ENCODE measurements at places on chromosomes 16 and 17.

GRCh38 chr17:47729476-47729875 lies 3.6 kb upstream of the TBX21 start:
- no peak for DNase-seq

- DNase-seq = no peak
These were observed 6.6 kb upstream of the PDP2 start for GRCh38 chr16:66873685-66874055.

DNA sequence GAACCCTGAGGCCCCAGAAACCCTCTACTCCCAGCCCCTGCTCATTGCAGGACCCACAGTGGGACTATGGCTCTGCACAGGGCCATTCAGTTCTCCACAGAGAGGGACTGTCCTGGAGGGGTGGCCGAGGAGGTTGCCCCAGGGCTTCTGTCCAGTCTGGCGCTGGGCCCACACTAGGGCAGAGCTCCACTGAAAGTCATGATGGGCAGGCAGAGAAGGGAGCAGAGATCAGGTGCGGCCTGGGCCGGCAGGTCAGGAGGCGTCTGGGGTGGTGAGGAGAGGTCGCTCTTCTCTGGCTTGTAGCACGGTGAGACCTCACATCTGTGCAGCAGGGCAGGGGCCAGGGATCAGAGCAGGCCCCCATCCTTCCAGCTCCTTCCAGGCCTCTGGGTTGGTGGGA lies 13.0 kb upstream of the PIK3R6 start:
- DNase-seq = no peak

- no peak for DNase-seq
These were observed 4.7 kb downstream of the SLC12A3 start for GRCh38 chr16:56869513-56870275.

- DNase-seq = no peak
These were observed 82.4 kb downstream of the KCNJ2 start for GRCh38 chr17:70251706-70252105.

- DNase-seq = no peak
These were observed 131.2 kb upstream of the FAM20A start for GRCh38 chr17:68732301-68732749.

- peak; percentile 80 for DNase-seq
These were observed 265.5 kb downstream of the PARN start for GRCh38 chr16:14364386-14365199.

DNA sequence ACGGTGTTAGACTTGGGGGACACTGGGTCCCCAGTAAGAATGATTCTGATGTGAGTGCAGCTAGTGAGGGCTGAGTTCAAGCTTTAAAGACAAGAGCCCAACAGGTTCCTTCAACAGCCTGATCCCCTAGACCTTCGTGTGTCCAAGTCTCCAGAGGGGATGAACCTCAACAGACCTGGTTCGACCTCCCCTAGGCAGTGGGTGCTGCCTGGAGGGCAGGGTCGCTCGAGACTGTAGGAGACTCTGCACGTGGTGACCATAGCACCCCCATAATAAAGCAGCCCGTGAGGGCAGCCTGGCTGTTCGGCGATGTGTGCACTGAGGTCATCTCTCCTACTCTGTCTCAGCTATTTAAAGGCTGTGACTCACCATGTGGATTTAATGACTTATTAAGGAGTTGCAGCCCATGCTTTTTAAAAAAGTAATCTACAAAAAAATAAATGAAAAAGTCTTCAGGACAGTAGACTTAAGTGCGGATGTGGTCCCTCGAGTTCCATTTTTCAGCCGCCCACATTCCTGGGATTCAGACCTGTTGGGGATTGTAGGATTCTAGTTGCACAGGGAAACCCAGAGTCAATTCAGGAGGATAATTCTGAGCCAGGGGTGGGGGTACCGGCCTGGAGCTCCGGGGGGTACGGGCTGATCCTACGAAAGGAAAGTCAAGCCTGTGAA lies 23.4 kb upstream of the METRNL start:
- DNase-seq = no peak

DNA sequence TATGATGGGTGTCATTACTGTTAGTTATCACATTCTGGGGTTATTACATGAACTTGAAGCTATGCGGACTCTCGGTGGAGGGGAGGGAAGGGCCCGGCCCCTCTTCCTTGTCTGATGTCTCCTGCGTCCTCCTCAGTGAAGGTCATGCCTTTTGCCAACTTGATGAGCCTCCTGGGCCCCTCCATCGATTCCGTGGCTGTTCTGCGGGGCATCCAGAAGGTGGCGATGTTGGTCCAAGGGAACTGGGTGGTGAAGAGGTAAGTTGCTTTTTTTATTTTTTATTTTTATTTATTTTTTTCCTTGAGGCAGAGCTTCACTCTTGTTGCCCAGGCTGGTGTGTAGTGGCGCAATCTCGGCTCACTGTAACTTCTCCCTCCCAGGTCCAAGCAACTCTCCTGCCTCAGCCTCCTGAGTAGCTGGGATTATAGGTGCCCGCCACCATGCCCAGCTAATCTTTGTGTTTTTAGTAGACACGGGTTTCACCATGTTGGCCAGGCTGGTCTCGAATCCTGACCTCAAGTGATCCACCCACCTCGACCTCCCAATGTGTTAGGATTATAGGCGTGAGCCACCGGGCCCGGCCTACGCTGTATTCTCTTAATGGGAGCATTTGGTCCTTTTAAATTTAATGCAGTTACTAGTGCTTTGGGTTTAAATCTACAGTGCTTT lies 21.6 kb downstream of the POLR3E start:
- DNase-seq = no peak

- DNase-seq = no peak
These were observed 88.4 kb upstream of the CDH5 start for GRCh38 chr16:66278111-66278531.

GRCh38 chr16:10895053-10895946 lies 18.3 kb downstream of the CIITA start:
- DNase-seq = no peak

- DNase-seq = no peak
These were observed 725 bp upstream of the ARL5C start for GRCh38 chr17:39166437-39167335.

- DNase-seq = no peak
These were observed 341 bp downstream of the PCYT2 start for GRCh38 chr17:81910840-81911276.

DNA sequence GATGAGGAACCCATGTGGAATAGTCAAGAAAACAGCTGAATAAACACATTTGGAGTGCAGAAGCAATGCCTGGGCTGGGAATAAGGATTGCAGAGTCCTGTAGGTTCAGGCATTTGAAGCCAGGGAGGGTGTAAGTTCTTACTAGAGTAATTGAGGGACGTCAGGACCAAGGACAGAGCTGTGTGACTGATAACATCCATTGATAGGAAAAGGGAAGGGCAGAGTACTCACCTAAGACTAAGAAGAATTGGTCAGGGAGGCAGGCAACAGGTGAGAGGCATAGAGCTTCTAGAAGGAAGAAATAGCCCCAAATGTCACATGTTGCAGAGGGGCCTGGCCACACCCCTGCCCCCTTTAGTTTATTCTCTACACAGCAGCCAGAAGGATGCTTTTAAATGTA lies 79.8 kb upstream of the TMEM132E start:
- DNase-seq = no peak

- DNase-seq = peak; percentile 58
These were observed 11.7 kb downstream of the ANKRD11 start for GRCh38 chr16:89478576-89479221.

DNA sequence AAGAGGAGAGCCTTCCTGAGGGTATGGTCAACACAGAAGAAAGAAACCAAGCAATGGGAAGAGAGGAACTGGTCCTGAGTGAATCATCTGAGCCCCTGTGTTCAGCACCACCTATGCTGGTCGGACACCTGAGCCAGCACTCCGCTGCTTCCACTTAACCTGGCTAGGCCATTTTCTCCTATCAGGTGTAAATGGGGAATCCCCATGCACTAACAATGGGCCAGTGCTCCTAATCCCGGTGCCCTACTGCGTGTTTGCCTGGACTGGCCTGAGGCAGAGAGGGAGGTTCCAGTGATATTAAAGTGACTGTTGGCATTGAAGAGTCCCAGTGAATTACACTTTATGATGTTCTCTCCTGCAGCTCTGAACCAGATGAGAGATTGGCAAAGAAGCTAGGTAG lies 34.4 kb upstream of the XYLT2 start:
- DNase-seq = no peak

DNA sequence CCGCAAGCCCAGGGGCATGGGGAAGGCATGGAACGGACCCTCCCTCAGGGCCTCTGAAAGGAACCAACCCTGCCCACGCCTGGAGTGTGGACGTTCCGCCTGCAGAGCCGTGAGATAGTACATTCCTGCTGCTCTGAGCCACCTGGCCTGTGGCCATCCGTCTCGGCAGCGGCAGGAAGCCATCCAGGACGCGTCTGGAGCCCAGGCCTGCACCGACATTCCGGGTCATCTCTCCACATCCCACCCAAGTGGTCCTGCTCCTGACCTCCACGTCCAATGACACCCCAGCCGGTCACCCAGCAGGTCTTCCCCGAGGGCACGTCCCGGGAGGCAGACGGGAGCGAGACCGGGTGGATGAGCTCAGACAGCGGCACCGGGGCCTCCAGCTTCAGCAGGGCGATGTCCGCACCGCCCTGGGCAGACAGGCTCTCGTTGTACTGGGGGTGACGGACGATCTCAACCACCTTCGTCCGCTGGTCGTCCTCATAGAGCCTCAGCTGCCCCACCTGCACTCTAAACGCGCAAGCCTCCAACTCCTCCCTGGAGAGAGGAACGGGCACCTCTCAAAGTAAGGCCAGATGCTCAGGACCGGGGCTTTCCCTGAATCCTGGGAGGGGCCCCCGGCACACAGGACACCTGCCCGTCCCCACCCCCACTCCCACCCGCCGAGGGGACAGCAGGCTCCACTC lies 21.3 kb upstream of the UBE2I start:
- DNase-seq = no peak

DNA sequence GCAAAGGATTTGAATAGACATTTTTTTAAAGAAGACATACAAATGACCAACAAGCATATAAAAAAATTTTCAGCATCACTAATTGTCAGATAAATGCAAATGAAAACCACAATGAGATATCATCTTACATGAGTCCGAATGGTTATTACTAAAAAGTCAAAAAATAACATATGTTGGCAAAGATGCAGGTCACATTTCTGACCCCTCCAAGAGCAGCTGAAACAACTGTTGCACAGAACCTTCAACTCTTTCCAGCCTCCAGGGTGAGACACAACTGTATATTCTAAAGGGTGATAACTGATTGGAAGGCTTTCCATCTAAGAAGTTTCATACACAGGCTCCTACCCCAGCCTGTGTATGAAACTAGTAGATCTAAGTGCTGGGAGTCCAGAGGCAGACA lies 51.9 kb downstream of the SLFN5 start:
- DNase-seq = no peak

DNA sequence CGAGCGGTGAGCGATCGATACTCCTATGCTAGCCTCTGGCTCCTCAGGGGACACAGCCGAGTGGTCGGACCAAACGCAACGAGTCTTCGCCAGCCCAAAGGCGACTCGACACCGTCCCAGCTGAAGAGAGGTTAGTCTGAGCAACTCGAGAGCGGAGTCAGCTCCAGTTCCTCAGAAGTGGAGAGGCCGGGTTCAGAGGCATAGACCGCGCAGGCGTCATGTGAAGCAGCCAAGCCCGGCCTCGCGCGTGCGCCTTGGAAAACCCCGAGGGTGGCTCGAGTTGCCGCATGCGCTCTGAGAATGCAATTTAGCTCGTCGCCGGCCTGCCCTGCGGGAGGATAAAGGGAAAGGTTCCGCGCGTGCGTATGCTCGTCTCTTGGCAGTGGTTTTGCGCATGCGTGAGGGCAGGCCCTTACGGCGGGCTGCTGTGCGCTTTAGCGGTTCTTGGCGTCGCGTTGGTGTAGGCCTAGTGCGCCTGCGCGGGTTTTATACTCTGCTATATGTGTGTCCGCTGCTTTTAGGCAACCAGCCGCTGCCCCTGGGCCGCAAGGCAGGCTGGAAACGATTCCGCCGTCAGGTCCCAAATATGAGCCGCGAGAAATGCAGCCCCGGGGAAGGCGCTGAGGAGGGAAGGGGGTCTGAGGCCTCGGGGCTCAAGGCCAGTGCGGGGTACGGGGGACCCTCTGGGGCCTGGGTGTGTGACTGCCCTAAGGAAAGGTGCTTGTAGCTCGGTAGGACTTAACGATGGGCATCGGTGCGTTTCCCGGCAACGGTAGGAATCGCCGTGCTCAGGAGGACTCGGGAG lies at the start of gene KDM8:
KDM8 (plus strand) TSS at position 20 of the 805 bp plus-strand sequence. CDS start 6,598 bp downstream, outside the sequence.
- DNase-seq = peak; percentile 95

GRCh38 chr17:5975661-5976060 lies 94.5 kb upstream of the WSCD1 start:
- no peak for DNase-seq

DNA sequence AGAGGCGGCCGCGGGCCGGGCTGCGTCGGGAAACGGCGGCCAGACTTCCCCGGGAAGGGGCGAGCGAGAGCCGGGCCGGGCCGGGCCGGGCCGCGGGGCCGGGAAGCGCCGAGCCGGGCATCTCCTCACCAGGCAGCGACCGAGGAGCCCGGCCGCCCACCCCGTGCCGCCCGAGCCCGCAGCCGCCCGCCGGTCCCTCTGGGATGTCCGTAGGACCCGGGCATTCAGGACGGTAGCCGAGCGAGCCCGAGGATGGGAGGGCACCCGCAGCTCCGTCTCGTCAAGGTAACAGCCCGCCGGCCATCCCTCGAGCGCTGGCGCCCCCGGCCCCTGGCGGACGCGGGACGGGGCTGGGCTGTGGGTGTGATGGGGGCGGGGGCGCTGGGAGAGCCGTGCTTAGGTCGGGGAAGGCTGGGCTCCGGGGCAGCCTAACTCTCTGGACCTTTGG lies at the start of gene CRHR1:
CRHR1 (plus strand) TSS at position 28 of the 448 bp plus-strand sequence; CDS start at position 253, 225 bp downstream.
- DNase-seq = no peak

DNA sequence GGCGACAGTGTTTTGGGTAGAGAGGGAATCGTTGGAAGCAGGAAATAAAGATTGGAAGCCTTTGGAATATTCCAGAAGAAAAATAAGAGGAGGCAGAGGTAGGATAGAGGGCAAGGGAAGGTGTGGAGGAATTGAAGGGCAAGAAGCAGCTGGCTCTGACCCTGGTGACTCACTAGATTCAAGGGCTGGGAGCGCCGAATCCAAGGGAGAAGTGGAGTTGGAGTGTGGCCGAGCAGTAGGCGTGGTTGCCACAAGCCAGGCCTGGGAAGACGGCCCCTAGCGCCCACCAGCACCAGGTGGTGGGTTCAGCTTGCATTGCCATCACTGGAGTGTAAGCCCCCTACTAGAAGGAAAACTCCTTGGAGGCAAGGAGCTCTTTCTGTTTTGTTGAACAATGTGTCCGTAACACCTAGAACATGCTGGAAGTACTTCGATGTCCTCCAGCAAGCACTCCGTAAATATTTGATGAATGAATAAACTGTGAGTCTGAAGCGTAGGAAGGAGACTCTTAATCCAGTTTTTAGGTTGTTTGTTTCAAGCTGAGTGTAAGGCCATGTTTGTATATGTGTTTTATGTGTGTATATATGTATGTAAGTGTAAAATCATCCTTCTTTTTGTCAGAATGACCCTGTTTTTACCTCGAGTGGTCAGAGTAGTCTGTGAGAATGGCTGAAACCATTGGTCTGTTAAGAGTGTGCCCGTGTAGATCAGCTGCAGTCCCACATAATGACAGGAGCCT lies 139.5 kb downstream of the CMIP start:
- no peak for DNase-seq

DNA sequence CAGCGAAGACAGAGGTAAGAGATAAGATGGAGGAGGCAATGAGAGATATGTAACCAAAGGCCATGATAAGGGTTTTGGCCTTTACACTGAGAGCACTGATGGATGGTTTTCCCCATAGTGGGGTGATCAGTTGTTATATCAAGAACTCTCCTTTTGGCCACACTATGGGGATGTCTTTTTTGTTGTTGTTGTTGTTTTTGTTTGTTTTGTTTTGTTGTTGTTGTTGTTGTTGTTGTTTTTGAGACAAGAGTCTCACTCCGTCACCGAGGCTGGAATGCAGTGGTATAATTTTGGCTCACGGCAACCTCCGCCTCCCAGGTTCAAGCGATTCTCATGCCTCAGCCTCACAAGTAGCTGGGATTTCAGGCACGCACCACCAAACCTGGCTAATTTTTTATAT lies 244.8 kb upstream of the DYNLRB2 start:
- no peak for DNase-seq
